ENCODE measurements at places on chromosomes 3 and 15.
A peak's percentile ranks its signal among the peaks of the same experiment; 100 is the strongest.

DNA sequence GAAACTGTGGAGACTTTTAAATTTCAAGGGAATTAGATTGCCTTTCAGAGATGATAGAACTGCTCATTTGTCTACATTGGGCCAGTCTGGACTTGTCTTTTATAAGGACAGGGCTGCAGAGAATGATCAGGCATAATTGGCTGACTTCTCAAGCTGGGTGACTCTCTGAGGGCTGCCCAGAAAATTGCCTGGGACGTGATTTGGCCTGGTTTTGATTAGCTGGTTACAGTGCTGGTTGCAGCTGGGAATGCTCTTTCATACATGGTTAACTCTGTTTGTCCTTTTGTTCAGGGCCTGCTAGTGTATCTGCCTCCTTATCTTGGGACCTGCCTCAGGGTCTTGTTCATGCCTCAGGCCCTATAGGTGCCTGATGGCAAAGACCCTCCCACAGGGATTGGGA, 245.6 kb downstream of the CLSTN2 start:
- DNase-seq: no peak

DNA sequence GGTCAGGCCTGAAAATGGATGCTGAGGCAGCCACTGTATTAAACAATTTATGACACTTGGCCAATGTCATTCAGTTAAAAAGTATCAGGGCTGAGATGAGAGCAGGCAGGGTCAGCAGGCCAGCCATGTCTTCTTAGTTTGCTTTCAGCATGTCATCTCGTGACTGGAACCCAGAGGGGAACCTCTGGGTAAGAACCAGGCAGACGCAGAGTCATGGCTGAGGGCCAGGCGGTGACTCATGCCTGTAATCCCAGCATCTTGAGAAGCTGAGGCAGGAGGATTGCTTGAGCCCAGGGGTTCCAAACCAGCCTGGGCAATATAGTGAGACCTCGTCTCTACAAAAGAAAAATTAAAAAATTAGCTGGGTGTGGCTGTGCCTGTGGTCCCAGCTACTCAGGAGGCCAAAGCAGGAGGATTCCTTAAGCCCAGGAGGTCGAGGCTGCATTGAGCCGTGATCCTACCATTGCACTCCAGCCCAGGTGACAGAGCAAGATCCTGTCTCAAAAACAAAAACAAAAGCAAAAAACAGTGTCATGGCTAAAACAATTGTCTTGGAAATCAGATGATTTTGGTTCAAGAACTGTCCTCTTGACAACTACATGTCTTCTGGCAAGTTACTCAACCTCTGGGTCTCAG, 11.7 kb downstream of the BCL2L10 start:
- DNase-seq: peak; percentile 88

GRCh38 chr3:122488262-122488973, 26.3 kb downstream of the KPNA1 start:
- no peak for DNase-seq

DNA sequence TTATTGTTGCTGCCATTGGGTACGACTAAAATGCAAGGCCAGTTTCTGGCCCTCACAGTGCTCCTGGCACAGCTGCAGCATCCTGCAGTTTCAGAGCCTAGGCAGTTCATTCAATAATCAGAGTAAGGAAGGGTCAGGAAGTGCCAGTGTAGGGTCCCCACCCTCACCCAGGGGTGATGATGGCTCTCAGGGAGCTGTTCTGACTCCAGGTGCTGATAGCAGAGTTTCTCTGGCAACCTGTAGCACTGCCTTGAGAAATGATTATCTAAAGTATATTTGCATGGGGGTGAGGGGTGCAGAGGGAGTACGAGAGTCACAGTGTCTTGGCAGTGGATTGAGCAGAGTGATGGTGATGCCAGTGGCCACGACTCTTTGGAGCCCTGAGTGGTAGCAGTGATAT, 15.5 kb upstream of the IL16 start:
- no peak for DNase-seq

DNA sequence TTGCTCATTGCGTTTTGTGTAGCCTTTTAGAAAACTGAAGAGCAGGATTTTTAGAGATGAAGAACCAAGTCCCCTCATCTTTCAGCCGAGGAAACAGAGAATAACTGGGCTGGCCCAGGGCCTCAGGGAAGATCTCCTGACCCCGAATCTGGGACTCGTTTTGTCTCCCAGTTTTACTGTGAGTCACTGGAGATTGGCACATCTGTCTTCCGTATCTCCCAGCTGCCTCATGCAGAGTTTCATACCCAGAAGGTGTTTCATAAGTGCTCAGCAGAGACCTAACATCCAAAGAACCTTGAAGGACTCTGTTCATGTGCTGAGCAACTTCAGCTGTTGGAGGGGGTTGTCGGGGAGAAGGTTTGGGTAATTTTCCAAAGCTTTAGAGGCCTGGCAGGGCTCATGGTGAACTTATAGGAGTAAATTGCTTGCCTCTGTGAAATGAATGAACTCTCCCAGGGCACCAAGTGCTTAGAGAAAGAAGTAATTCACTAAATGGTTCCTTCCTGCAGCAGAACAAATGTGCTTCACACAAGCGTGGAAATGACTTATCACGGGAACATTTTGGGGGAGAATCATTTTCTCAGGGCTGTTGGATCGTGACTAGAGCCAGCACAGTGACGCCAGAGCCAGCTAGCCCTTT, 121.4 kb downstream of the FAM43A start:
- no peak for DNase-seq

GRCh38 chr15:47820747-47821319, 103.5 kb downstream of the SEMA6D start:
- DNase-seq: no peak
